ENCODE measurements at places on chromosomes 5 and 9.

GRCh38 chr5:79809743-79810142 lies 120.1 kb downstream of the CMYA5 start:
- no peak for DNase-seq

DNA sequence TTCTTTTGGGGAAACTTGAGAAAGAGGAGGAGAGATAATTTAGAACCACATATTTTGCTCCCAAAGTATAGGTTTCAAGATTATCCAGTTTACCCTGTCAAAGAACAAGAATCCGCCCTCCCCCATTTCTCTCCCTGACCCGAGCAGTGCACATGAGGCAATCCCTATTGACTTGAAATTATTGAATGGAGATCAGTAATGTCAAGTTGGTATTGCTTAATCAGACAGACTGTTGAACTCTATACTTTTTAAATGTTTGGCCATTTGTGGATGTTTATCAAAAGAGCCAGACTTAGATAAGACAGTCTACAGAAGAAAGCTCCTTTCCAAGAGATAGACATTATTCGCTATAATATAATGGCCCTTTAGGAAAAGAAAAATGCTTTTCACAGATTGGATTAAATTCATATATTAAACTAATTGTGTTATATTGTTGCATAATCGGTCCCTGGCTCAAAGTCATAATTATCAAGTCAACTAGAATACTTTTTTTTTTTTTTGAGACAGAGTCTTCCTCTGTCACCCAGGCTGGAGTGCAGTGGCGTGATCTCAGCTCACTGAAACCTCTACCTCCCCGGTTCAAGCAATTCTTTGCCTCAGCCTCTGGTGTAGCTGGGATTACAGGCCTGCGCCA lies 5.3 kb downstream of the SLC25A25 start:
- no peak for DNase-seq

- DNase-seq = no peak
Measured at GRCh38 chr5:84017523-84018172, 297.0 kb upstream of the HAPLN1 start.

- DNase-seq = no peak
Measured at GRCh38 chr5:107285772-107286171, 385.0 kb downstream of the EFNA5 start.

- no peak for DNase-seq
Measured at GRCh38 chr9:98368366-98369065, 113.1 kb upstream of the TBC1D2 start.

DNA sequence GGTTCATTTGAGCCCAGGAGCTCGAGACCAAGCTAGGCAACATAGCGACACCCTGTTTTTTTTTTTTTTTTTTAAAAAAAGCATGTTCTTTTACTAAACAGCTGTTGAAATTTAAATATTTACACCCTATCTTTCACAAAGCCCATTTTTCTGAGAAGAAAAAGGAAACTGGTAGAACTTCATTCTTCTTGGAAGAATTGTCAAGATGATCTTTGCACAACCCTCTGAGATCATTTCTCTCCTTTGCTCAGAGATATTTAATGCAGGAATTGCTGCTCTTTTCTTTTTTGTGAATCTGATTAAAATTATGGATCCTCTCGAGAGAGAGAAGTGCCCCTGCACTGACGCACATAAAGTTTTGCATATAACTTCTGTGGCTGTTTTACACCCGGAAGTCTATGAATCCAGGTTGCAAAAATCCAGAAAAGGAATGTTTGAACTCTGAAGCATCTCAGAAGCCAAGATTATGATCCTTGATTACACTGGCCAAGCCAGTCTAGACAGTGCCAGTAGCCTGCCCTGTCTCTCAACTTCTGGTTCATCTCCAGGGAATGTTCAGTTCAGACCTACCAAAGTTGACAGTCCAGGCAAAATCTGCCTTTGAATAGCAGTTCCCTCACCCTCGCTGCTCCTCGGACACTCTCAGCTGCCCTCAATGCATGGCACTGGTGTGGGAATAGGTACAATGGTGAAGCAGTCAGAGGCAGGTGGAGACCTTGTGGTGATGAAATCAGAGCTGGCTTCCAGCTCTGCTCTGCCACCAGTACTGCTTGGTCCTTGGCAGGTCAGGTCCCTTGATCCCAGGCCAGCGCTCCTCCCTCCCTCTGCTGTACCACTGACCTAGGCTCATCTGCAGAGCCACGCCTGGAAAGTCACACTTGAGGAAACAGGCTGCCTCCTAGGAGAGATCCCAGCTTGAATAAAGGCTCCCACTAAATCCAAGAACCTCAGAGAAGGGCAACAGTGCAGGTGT lies 13.3 kb upstream of the SLC31A2 start:
- no peak for DNase-seq

DNA sequence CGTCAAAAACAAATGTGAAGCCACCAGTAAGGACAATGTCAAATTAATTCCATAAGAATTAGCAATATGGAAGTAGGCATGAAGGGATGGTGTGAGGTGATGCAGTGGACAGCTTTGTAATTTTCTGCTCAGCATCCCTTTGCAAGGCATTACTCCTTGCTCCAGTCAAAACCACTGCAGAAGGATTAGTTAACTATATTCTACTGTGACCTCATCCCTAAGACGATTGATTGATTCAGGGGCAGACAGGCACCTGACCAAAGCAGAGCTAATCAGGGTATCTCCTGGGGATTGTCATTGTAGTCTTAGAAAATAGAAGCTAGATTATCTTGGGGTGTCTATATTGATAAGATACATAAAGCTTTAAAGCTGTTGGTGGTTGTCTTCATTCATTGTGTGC lies 98.7 kb downstream of the NMUR2 start:
- DNase-seq = no peak

- no peak for DNase-seq
Measured at GRCh38 chr5:165134155-165134554, 1628.7 kb downstream of the MAT2B start.

DNA sequence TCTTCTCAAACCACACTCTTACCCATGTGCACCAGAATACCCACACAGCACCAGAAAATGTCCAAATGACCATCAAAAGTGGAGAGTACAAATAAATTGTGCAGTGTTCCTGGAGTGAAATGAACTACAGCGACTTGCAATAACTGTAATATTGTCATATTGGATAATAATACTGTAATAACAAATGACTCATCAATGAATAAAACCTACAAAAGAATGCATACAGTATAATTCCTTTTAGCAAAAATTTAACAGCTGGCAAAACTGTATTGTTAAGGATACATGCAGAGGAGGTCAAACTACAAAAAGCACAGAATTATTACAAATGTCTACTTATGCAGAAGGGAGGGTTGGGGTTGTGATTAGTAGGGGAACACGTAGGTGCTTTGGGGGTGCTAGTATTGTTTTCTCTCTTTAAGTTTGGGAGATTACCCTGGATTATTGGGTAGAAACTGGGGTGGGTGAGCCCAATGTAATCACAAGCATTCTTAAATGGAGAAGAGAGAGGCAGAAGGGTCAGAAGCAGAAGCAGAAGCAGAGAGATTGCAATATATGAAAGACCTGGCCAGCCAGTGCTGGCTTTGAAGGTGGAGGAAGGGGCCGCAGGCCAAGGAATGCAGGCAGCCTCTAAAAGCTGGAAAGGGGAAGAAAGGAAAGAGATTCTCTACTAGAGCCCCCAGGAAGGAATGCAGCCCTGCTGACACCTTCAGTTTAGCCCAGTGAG lies 21.8 kb downstream of the IRF1 start:
- no peak for DNase-seq

DNA sequence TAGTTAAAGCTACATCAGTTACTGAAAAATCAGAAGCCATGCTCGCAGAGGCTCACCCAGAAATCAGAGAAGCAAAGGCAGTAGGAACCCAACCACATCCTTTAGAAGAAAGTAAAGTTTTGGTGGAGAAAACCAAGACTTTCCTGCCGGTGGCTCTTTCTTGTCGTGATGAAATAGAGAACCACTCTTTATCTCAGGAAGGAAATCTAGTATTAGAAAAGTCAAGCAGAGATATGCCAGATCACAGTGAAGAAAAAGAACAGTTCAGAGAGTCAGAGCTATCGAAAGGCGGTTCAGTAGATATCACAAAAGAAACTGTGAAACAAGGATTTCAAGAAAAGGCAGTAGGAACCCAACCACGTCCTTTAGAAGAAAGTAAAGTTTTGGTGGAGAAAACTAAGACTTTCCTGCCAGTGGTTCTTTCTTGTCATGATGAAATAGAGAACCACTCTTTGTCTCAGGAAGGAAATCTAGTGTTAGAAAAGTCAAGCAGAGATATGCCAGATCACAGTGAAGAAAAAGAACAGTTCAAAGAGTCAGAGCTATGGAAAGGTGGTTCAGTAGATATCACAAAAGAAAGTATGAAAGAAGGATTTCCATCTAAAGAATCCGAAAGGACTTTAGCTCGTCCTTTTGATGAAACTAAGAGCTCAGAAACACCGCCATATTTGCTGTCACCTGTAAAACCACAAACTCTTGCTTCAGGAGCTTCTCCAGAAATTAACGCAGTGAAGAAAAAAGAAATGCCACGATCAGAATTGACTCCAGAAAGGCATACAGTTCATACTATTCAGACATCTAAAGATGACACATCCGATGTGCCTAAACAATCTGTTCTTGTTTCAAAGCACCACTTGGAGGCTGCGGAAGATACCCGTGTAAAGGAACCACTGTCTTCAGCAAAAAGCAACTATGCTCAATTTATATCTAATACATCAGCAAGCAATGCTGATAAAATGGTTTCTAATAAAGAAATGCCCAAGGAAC lies 47.2 kb downstream of the CMYA5 start:
- no peak for DNase-seq

DNA sequence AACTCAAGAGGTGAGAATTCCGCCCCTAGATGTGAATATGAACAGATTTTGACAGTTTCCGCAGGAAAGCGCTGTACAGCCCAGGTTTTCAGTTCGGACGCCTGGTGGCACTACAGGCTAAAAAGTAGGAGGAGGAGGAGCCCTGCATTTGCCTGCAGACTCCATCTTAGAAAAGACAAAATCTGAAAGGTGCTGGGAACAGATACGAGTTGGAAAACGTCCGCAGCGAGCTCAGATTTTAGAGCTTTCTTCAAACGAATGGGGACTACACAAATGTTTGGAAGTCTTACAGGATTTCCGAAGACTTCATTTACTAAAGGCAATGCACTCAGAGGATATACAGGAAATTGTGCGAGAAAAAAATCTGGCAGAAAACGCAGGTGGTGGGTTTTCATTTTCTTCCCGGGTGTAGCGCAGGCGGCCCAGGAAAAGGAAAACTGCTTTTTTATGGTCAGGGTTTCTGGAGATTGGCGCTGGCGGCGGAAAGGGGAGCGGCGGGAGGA lies 9.9 kb upstream of the PCDHB2 start:
- peak; percentile 56 for DNase-seq

DNA sequence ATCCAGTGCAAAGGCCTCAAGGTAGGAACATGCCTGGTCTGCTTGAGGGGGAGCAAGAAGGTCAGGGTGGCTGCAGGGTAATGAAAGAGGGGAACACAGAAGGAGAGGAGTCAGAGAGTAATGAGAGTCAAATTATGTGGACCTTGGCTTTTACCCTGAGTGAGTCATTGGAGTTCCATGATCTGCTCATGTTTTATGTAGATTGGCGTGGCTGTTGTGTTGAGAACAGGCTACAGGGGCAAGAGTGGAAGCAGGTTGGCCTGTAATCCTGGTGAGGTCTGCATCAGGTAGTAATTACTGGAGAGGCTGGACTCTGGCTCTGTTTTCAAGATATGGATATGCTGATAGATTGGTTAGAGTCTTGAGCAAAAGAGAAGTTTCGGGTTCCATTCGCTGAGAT lies 177.7 kb upstream of the NR3C1 start:
- no peak for DNase-seq

GRCh38 chr9:110947491-110948044 lies 90.7 kb downstream of the LPAR1 start:
- no peak for DNase-seq

- no peak for DNase-seq
Measured at GRCh38 chr5:101783241-101784013, 512.7 kb downstream of the SLCO4C1 start.

GRCh38 chr9:90724112-90724511 lies 77.5 kb upstream of the SYK start:
- no peak for DNase-seq

DNA sequence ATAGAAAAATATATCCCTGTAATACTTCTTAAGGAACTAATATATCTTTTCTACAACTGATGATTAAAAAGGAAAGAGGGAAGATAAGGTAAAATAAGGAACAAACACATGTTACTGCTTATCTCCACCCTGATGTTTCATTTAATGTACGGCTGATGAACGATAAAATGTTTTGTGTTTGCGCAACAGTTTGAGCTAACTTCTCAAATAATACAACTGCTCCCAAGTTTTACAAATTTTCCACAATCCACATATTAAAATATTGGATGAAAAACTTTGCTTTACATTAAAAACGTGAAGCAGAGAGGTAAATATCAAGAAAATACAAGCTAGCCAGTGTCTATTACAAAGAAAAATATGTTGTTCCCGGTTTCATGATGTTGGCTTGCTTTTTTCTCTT lies 21.0 kb upstream of the CSNK1G3 start:
- no peak for DNase-seq

GRCh38 chr5:170541146-170541769 lies 37.4 kb downstream of the KCNIP1 start:
- no peak for DNase-seq

- peak; percentile 48 for DNase-seq
Measured at GRCh38 chr9:13956107-13956506, 357.8 kb downstream of the NFIB start.

DNA sequence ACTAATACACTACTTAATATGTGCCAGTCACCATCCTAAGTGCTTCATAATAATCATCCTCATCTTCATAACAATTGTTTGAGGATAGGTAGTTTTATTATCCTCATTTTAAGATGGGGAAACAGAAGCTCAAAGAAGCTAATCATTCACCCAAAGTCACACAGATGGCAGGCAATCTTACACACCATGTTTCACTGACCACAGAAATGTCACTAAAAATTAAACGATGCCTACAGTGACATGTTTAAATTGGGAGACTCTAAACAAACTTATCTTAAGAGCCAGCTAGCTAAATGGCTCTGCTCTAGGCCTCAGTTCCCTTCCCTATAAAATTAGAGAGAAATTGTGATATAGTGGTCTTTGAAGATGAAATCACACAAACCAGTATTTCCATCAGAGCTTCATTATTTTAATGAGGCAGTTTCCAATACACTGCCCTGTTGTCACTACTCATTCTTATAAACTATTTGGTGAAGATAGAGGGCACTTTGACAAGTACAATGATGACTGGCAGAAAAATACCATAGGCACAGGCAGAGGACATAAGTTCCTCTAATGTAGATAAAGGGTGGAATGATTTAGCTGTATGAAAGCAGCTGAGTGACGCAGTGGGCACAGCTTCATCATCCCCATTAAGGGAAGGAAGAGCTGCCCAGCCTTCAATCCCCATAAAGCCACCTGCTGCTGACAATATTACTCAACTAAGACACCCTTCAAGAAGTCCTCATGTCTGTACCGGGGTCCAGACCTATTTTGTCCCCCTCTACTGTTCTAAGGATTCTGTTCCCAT lies 224.1 kb downstream of the ACTL7B start:
- DNase-seq = no peak

- DNase-seq = no peak
Measured at GRCh38 chr9:117377046-117377445, 37.8 kb downstream of the ASTN2 start.

Measured in AG10803 (cell line).